Urothelium cell line (cell line): ENCODE measurements at places on chromosomes 5 and 9.

DNA sequence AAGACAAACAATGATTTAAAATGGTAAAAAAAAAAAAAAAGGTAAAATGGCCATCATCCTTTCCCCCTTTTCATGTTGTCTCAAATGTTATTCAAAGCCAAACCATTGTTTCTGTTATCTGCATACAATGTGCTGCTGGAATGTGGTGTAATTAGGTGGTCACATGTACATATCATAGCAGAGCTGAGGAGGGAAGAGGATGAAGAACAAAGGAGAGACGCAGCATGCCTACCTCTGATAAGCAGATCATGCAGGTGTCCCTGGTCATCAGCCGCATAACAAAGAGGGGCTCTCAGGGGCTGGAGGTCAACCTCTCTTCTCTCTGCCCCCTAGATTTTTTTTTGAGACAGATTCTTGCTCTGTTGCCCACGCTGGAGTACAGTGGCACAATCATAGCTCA is 141.0 kb downstream of the CARTPT start:
- no peak for DNase-seq

GRCh38 chr9:81092057-81092456 is 597.3 kb downstream of the TLE1 start:
- no peak for DNase-seq

DNA sequence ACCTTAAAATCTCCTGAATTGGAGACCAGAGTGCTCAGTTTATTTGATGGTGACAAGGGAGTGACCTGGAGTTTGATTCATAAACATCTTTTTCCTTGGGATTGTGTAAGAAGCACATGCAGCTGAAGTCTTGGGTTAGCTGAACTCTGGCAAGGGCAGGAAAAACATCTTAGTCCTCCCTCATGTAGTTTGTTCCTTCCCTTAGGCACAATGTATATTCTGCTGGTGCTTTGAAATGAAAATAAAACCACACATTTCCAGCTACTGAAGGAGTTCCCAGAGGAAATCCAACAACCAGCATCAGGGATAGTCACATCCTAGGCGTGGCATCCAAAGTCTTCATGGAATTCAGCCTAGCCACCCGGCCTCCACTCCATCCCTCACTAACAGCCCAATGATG is 95.2 kb upstream of the PAPPA start:
- no peak for DNase-seq

GRCh38 chr9:83327323-83327722 is 210.9 kb downstream of the FRMD3 start:
- DNase-seq = no peak

- no peak for DNase-seq
Measured at GRCh38 chr9:96868709-96869108, 14.4 kb upstream of the ZNF782 start.

GRCh38 chr9:90827181-90827871 is 25.7 kb downstream of the SYK start:
- no peak for DNase-seq

GRCh38 chr5:39214912-39215709 is 4.3 kb downstream of the FYB1 start:
- no peak for DNase-seq

- DNase-seq = no peak
Measured at GRCh38 chr9:76266649-76267283, 127.5 kb downstream of the RFK start.

GRCh38 chr9:94864196-94864595 is 137.7 kb downstream of the AOPEP start:
- no peak for DNase-seq

- DNase-seq = no peak
Measured at GRCh38 chr5:77366717-77367500, 125.2 kb downstream of the WDR41 start.

GRCh38 chr5:106418196-106418595 is 1252.5 kb downstream of the EFNA5 start:
- DNase-seq = no peak

GRCh38 chr9:73114958-73115357 is 36.7 kb upstream of the ANXA1 start:
- no peak for DNase-seq

DNA sequence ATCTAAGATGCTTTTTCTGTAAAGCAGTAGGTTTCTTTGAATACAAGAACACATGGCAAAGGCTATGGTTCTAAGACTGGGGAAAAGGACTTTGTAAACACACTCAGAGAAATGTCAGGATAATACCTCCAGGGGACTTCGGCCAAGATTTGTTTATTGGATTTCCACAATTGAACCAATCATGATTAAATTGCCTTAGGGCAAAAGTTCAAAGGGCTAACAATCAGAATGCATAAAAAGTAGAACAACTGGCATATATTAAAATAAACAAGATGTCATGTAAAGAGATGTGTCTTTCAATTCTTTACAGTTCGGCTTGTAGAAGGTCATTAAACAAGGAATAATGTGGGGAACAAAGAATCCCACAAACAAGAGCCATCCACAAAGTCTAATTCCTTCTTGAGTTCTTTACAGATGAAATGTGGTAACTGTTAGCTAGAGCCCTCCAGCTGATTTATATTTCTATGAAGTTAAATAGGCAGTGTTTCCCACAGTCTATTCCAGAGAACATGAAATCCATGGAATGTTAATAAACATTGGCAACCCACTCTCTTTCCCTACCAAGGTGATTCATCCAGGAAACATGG is 565.5 kb downstream of the ZNF608 start:
- DNase-seq = no peak

DNA sequence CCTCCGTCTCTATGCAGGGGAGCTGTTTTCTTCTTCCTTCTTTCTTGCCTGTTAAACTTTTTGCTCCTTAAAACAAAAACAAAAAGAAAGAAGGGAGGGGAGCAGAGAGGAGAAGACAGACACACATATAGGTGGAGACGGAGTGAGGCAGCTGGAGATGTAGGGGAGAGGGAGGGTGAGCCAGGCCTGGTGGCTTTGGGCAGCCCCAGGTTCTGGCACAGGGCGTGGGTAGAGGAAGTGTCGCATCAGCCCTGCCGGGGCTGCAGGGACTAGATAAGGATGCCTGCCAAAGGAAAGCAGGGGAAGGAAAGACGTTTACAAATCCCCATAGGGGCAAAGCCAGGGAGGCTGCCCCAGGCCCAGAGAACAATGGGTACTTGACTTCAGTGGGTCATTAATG is 38.7 kb upstream of the PTGS1 start:
- DNase-seq = no peak

DNA sequence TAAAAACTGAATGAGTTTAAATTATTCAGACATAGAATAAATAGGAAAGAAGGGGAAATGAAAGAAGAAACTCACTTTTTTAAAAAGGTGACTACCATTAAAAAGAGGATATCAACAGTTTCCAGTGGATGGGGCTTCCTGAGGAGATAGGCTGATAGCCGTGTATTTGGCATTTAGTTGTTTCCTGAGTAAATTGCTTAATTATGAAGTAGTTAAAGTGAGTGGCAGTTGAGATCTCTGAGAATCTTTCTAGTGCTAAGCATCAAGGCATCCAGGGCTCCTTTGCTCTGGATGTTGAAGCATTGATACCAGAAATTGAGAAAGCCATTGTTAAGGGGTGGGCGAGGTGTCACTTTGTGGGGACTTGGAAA is 2.7 kb downstream of the TNFAIP8 start:
- DNase-seq = no peak

DNA sequence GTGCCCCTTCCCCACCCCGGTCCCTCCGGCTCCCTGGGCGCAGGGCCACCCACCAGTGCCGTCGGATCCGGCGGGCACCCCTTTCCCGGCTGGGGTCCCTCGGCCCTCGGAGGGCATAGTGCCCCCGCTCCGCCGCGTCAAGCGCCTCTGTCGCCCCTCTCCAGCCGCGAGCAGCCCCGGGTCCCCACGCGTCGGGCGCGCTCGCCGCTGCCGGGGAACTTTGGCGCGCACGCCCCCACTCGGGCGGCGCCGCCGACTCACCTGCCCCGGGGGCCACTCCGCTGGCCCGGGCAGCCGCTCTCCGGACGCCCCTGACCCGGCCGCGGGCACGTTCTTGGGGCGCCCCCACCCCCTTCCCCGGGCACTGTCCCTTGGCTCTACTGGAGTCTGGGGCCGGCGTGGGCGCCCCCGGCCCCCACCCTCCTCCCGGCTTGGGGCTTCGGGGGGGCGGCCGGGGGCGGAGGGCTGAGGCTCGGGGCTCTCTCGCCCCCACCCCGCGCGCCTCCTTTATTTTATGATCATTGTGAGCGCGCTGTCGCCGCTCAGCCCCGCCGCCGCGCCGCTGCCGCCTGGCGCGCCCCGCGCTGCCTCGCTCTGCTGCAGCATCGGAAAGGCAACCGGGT is 1.1 kb upstream of the FAM78A start:
- peak; percentile 37 for DNase-seq

- no peak for DNase-seq
Measured at GRCh38 chr5:143156086-143156485, 247.4 kb downstream of the NR3C1 start.

DNA sequence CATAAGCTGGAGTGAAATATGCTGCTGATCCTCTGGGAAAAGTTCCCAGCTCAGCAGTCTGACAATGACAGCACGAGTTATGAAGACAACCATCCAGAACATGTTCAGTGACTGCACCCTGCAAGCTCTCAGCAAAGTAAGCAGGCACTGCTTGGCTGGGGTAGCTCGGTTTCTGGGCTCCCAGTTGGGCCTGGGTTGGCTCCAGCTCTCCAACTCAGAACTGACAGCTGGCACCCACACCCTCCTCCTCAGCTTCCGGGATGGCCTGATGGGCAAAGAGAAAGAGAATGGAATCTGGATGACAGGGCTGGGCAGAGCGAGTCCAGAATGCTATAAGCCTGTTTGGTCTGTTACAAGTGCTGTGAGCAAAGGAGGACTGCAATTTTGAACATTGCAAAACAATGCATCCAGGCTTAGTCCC is 185.0 kb downstream of the CSNK1G3 start:
- no peak for DNase-seq

GRCh38 chr9:134297083-134297410 is 29.2 kb upstream of the RXRA start:
- no peak for DNase-seq

DNA sequence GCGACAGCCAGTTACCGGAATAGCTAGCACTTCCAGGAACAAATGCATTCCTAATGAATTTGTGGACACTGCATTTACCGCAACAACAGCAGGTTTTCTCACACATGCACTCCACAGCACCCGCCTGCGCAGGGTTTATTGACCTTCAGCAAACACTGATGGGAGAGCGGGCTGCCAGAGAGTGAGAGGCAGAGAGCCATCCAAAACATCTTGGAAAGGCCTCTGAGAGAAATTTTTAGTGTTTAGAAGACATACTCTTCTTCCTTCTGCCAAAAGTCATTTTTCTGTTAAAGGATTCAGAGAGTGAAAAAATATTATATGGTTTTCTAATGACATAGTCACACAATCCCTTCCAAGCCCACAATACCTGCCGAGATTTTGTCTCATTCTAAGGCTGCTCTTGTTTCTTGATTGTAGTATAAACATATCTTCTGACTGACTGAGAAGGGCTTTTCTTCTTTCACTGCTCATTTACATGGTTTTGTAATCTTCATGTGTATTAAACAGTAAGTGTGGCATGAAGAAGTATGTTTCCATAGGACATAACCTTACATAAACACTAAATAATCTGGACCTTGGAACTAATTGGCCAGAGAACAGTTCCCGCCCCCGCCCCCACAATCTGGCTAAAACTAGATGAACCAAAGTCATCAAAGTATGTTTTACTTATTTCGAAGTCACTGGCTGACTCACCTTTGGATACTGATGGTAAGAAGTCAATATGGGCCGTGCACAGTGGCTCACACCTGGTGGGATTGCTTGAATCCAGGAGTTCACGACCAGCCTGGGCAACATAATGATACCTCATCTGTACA is 432.5 kb upstream of the MEF2C start:
- peak; percentile 8 for DNase-seq

- DNase-seq = peak; percentile 33
Measured at GRCh38 chr5:65482736-65483545, 1.2 kb upstream of the ADAMTS6 start.

- DNase-seq = no peak
Measured at GRCh38 chr5:109347252-109347888, 62.4 kb downstream of the PJA2 start.

- no peak for DNase-seq
Measured at GRCh38 chr5:126866851-126867636, 90.1 kb downstream of the LMNB1 start.
